ENCODE measurements at places on chromosomes 7 and 10. TPM values are rescaled to one million over a fixed set of nuclear protein-coding genes. Genes with fewer than 3 reads are reported as not detected.

GRCh38 chr7:137606061-137606674, 240.6 kb downstream of the DGKI start:
- DNase-seq, result no peak

GRCh38 chr10:114400091-114400490, 4.2 kb downstream of the AFAP1L2 start:
- DNase-seq, result no peak

GRCh38 chr10:78579995-78580394, 488.8 kb upstream of the ZMIZ1 start:
- DNase-seq, result no peak

- no peak for DNase-seq
Observed at GRCh38 chr10:80081026-80081425, 2.6 kb downstream of the TMEM254 start.

- DNase-seq, result no peak
Observed at GRCh38 chr7:33792547-33793105, 112.7 kb upstream of the BMPER start.

DNA sequence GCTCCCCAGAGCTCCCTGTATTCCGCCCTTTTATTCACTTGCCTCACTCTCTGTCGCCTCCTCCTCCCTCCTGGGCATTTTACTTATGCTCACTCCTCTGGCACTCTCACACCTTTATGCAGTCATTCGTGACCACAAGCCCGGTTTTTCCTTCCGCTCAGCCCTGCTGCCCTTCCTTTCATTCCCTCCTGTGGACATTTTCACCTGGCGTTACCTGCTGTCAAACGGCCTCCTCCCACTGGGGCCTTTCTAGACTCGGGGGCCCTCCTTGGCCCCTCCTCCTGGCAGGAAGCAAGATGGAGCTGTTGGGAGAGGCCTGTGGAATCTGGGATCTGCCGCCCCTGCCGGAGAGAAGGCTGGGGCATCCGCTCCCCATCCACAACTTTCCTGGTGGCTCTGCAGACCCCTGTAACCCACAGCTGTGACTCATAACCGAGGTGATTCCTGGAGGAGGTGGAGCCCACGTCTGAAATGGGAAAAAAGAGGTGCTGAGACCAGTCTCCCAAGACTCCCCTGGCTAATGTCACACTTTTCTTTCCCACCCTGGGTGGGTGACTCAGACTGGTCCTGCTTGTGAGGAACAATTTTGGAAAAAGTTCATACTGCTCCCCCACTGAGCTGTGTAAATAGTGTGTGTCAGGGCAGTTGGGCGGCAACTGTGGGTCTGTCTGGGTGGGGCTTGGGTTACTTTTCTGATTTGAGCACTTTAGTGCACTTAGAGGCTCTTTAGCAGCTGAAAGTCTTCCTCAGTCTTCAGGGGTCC, 1.2 kb downstream of the VCL start:
- DNase-seq, result peak; percentile 72

DNA sequence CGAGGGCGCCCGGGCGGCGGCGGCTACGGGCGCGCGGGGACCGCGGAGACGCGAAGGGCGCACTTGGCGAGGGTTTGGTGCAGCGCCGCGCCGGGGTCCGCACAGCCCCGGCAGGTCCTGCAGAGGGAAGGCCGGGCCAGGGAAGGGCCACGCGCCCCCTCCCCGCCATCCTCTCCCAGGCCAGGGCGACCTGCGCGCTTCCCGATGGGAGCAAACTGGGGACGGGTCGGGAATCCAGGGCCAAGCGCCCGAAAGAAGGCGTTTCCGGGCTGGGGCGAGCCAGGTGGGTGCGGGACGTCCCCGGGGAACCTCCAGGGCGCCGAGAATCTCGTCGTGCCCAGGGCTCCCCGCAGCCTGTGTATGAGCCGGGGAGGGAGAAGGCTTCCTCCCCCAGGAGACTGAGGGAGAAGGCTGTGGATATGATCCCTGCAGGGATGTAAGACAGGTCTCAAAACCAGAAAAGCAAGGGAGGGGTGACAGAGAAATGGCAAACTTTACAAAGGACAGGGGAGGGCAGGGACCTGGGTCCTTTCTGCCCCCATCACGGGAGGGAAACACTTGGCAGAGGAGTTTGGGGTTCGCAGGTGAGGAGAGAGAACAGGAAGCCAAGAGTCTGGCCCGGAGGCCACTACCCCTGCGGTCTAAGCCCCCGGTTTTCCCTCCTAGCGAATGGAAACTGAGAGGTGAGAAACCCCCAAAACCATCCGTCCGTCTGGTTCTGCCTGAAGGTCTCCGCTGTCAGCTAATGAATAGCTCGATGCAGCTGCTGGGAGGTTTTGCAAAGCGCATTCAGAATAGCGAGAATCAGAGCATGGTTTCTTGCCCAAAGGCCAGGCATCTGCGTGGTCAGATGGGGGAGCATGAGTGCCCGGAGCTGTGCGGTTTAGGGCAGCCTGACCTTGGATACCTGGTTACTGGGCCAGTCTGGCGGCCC, 674 bp downstream of the AMZ1 start:
- DNase-seq, result no peak

The ZSCAN21 gene
- polyA plus RNA-seq, result 21.6 TPM

The MYL10 gene
- 0.36 TPM for polyA plus RNA-seq
